Karpas-422 (cell line): ENCODE measurements at places on chromosomes 5 and 9.

- DNase-seq, result no peak
These were observed 10.7 kb downstream of the GRM6 start for GRCh38 chr5:178984145-178985072.

- no peak for DNase-seq
These were observed 33.5 kb upstream of the FANCC start for GRCh38 chr9:95351051-95351450.

GRCh38 chr5:400282-401145, 42.5 kb upstream of the EXOC3 start:
- DNase-seq, result no peak

DNA sequence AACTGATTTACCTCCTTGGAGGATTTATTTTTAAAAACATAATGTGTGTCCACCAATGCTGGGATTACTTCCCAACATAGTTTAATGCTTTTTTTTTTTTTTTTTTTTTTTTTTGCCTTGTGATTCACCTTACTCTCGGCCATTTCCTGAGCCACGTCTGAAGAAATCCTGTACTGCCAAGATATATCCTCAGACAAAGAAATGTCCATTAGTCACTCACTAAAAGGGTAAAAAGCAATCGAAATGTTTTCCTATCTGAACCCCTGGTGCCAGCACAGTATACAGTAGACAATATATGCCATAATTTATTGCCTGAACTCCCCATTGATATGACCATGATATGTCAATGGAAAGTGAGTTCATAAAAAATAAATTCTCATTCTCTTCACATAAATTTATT, 344.1 kb downstream of the BNC2 start:
- DNase-seq, result no peak

- DNase-seq, result no peak
These were observed 6.5 kb upstream of the TLE4 start for GRCh38 chr9:79565245-79565644.

DNA sequence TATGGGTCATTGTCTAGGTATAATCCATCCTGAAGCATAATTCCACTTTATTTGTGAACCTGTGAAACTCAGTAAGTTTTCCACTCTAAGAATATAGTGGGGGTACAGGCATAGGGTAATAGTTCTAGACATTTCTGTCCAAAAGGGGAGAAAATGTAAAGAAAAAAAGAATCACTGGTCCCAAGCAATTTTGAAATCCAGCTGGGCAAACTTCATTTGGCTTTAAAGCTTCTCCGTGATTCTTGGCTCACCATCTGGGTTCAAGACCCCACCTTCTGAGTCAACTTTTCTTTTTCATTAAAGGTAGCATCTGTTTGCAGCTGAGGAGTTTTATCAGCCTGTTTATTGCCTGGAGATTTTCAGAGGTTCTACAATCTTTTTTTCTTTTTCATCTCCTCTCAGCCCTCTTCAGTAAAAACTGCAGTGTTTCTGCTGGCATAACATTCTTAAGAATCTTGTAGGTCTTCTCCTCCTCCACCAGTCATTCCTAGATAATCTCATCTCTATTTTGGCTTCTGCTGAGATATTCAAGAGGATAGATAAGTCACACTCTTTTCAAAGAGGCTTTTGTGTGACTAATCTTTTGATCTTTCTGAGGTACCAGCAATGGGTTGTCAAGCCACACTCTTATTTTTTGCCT, 126.1 kb upstream of the PITX1 start:
- DNase-seq, result no peak

DNA sequence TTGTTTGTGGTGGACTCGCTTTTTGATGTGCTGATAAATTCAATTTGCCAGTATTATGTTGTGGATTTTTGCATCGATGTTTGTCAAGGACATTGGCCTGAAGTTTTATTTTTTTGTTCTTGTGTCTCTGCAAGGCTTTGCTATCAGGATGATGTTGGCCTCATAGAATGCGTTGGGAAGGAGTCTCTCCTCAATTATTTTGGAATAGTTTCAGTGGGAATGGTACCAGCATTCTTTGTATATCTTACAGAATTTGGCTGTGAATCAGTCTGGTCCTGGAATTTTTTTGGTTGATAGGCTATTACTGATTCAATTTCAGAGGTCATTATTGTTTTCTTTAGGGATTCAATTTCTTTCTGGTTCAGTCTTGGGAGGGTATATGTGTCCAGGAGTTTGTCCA, 141.4 kb upstream of the RGS7BP start:
- DNase-seq, result no peak

DNA sequence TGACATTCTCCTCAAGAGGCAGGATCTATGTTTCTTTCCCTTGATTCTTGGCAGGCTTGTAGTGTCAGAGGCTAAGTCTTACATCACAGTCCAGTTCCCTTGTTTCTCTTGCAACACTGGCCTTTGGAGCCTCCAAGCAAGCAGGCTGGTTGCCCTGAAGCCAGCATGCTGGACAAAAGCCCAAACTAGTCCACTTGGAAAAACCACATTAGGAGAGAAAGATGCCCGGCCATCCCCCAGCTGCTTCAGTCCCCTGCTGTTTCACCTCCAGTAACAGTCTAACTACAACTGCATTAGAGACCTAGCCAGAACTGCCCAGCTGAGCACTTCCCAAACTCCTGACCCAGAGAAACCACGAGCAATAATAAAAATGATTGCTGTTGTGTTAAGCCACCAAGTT, 87.6 kb downstream of the ADAMTS6 start:
- DNase-seq, result no peak

DNA sequence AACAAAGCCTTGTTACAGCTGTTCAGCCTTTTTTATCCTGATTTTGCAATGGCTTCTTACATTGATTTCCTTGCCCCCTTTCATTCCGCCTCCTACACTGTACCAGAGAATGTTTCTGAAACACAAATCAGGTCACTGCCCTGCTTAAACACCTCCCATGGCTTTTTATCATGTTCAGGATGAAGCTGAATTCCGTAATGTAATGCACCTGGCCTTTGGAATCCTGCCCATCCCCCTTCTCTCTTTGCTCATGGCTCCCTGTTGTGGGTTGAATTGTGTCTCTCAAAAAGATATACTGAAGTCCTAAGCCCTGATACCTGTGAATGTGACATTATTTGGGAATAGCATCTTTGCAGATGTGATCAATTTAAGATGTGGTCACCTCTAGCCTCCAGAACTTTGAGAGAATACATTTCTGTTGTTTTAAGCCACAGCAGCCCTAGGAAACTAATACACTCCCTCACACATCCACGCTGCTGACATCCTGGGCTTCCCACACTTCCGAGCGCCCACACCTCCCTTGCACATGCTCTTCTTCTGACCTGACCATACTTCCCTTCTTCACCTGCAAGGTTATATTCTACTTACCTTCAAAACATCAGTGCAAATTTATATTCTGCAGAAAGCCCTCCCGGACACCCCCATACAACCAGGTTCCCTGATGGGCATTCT, 101.2 kb downstream of the DNAH5 start:
- no peak for DNase-seq

- no peak for DNase-seq
These were observed 3.7 kb upstream of the LCN2 start for GRCh38 chr9:128145536-128145935.

DNA sequence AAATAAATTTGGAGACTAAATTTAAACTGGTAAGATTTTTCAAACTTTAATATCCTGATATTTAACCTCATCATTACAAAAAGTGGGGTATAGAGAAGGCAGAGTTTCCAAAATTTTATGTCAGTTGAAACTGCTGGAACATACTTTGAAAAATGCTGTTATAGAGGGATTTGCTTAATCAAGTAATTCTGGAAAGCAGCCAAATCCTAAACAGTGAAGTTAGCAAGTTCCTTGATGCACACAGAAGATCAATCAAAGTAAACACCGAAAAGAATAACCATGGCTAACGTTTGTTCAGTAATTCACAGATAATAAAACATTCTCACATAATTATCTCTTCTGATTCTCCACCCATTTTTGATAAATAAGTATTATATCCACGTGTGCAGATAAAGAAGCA, 8.1 kb upstream of the PRR16 start:
- DNase-seq, result no peak
